ENCODE measurements at places on chromosomes 4 and X.

DNA sequence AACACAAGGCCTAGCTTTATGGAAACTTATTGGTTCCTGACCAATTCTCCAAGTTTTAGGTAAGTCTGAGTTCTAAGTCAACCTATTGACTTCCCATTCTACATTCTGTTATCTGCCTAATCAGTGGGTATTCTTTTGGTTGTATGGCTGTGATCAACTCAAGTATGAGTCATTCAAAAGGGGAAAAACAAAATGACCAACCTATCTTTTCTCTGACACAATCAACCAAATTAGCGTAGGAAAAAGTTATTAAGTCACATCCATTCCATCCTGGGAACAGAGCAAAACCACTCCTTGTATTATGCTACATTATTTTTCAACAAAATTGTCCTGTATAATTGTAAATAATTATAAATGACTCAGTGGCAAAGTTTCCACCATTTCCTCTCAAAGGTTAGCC, 136.2 kb downstream of the SHROOM4 start:
- no peak for DNase-seq

DNA sequence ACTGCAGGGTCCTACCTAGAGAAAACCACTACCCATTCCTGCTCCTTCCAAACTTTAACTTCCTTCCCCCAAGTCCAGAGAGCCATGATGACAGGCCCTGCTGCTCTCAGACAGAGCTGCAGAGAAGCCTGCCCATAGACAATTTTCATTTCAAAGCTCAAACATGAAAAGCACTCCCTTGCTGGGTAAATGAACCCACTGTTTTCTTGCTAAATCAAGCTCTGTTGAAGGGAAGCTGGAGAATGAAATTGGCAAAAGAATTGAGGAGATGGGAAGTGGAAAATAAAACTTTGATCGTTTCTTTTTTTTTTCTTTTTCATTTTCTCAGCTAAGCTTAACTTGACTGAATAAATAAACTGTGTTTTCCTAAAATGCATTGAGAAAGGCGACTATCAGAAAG, 331.1 kb upstream of the CPEB2 start:
- DNase-seq: no peak

GRCh38 chr4:10336471-10336870, 120.8 kb downstream of the ZNF518B start:
- DNase-seq: no peak

GRCh38 chrX:97447306-97447705, 563.6 kb downstream of the RPA4 start:
- DNase-seq: no peak

- DNase-seq: no peak
These were observed 21.2 kb upstream of the LAMTOR3 start for GRCh38 chr4:99915449-99915848.

DNA sequence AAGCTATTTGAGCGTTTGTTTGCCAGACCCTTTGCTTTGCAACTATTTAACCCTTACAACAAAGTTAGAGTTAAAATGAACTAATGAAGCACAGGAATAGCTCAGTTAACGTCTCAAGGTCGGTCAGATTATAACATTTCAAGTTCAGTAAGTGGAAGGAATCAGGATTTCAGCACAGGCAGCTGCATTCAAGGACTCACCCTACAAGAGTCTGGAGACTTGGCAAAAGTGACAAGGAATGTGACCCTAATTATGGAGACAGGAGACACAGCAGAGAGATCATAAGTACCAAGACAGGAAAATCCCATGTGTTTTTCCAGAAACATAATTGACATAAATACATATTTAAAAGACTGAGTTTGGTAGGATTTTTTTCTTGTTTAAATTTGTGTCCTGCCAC, 1481.7 kb downstream of the TECRL start:
- no peak for DNase-seq

- DNase-seq: no peak
These were observed 20.1 kb downstream of the CA5B start for GRCh38 chrX:15758140-15758539.

- no peak for DNase-seq
These were observed 16.4 kb downstream of the FAT4 start for GRCh38 chr4:125331116-125331515.

DNA sequence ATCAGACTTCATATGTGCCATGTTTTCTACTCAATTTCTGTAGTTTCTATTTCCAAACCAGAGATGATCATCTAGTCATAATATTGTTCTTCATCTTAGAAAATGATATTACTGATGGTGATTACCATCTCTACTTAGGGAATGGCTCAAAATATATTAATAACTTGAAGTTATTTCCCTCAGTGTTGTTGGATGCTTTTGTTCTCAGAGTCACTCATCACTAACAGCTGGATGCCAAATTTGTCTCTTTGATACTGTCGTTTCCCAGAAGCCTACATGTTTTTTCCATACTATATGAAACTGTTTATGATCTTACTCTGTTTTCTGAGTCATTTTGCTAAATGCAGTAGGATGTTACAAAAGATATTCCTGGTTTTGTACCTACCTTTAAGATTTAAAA, 8.9 kb downstream of the PGAM4 start:
- DNase-seq: no peak

GRCh38 chrX:115311139-115311538, 21.6 kb downstream of the LUZP4 start:
- no peak for DNase-seq

GRCh38 chr4:45701621-45702020, 422.2 kb downstream of the GABRG1 start:
- no peak for DNase-seq

DNA sequence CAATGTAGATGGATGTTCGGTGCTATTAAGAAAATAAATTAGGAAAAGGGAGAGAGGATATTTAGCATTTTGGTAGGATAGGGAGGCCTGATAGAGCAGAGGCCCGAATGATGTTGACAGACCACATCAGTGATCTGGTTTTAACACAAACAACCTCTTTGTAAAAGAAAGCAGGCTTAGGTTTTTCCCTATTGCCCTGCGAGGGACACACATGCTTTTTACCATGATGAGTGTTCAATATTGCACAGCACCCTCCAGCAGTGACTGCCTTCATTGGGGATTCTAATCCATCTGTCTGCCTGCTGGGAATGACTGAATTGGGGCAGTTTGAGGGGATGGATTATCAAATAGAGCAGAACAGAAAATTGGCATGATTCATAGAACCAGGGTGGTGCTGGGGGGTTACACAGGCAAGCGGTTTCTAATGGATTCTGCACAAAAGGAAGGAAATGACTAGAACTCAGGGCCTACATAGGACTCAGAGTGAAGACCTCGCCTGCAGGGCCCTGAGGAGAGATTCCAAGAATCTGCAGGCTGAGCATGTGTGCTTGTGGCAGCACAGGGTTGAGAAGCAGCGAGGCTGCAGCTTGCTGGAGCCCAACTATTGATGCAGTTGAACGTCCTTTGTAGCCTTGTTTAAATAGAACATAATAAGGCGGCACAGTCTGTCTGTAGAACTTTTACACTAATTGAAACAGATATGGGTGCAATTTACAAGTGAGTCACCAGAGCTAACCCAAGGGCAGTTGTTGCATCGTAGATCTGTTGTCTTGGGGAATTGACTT, 58.0 kb downstream of the RHOH start:
- no peak for DNase-seq

GRCh38 chrX:142005532-142005931, 101.8 kb downstream of the MAGEC1 start:
- no peak for DNase-seq

GRCh38 chr4:184066584-184067300, 150.9 kb downstream of the ENPP6 start:
- DNase-seq: no peak

DNA sequence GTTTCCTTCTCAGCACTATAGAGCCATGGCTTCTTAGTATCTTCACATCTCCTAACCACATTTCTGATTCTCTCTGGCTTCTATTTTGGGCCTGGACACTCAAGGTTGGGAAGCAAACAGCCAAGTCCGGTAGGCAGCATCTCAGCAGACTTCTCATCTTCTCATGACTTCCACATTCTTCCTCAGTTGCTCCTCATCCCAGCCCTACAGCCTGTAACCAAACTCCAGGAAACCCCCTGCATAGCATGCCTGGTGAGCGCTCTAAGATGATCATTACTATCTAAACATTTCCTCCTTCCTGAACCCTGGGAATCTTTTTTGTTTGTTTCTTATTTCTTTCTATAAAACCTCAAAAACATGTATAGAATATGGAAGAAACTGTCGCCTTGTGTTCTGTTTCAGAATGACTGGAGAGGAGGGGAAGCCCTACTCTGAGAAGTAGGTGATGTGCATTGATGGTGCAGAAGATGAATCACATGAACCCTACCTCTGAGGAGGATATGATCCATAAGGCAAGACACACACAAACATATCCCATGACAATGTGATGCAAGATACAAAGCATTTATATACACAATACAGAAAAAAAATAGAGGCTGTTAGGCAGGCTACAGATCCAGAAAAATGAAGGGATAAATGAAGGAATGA, 219.8 kb upstream of the GYPA start:
- no peak for DNase-seq

Measured in D341Med (cell line).